EL (cell line): ENCODE measurements at places on chromosomes 12 and 14.

DNA sequence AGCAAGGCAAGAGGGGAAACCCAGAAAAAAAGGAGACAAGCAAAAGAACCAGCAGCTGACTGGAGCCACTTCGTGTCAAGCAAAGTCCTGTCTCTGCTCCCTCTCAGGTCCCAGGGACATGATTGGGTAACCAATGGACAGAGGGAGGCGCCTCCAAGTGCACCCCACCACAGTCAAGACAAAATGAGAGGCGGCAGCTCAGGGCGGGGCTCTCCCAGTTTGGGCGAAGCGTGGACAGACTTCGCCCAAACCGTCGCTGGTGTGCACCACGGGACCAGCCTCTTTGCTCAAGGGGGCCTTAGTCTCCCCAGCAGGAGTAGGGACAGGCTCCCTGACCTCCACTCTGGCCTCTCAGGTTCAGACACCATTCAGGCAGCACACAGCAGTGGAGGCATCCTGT is 1.5 kb upstream of the BEGAIN start:
- DNase-seq: no peak

DNA sequence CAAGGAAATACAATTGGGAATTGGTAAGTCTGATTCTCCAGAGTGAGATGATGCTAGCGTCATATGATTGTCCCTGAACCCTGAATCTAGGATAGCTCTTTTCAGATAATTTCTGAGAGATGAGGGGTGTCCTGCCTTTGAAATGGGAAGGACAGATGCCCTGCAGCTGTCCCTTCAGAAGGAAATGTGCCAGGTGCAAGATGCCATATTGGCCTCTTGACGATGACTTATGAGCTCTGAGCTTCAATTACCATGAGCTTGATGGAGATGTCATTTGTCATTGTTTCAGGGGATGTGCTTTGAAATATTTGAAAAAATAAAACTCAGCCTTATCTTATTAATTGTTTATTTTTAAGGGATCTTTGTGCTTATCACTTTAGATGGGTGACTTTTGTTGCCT is 185.1 kb downstream of the DACT1 start:
- no peak for DNase-seq

- no peak for DNase-seq
Observed at GRCh38 chr14:105578070-105578469, 51.7 kb downstream of the TMEM121 start.

DNA sequence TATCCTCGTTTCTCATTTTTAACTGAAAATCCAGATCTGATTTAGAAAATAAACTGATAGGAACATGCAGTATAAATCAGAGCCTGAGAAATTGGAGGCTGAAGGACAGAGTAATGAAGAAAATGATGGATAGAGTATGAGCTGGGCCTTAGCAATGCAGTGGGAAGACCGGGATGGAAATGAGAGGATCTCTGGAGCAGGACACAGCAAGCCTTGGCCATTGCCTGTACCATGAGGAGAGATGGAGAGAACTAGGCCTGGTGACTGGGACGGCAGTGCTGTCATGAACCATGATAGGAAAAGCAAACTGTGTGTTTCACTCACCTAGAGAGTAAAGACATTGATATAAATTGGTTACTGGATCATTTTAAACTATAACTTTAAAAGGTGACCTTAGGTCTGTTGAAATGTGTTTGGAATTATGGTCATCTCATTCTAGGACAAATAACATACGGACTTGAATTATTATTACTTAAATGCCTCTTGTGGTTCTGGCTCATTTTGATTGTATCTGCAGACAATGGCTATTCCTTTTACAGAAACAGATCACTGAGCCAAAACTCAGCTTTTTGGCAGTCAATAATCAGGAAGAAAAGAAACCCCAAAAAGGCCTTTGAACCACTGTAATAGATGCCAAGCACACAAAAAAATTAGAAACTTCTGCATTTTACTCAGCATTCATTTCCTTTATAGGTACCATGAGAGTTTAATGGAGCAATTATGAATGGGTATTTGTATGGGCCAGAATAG is 251.9 kb upstream of the PRKD1 start:
- DNase-seq: no peak

DNA sequence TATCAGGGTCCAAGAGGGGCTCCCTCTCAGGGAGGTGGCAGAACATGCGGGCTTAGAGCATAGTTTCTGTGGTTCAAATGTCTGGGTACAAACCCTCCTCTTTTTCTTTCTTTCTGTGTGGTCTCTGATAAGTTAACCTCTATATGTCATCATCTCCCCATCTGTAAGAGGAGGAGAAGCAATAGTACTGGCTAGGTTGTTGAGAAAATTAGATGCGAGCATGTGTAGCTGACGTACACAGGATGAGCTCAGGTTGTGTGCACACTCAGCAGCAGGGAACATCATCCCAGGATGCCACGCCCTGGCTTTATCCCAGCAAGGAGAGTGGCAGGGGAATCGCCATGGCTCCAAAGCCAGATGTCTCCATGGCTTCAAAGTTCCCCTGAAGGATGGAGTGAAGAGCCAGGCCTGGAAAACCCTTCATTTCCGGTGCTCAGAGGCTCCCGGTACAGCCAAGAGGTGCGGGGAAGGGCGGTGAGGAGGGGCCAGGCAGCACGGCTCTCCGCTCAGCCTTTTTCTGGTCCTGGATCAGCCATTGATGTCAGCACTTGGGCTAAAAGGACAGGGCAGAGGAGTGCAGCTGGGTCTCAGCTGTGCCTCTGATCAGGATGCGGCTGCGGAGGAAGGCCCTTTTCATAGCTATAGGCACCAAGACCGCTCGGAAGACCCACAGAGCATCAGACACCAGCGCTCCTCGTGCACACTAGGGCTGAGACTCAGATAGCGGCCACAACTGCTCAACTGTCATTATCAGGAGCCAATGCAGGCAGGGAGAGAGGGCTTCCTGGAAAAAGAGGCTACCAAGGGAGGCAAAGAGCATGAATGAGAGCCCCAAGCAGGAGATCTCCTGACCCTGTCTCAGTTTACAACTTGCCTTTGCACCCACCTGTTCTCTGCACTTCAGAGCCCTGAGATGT is 41.5 kb downstream of the ARL6IP4 start:
- DNase-seq: no peak

- no peak for DNase-seq
Observed at GRCh38 chr12:9143929-9144729, 28.4 kb upstream of the A2M start.

DNA sequence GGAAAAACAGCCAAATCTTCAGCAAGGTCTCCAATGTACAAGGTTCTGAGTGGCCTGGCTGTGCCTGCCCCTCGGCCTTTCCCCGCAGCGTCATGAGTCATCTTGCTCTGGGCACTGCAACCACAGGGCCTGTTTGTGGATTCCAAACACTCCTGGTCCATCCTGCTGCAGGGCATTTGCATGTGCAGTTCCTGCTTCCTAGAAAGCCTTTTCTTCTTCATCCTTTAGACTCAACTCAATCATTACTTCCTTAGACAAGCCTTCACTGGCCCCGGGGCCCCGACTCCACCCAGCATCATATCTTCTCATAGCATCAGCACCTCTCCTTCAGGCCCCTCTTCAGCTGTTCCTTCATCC is 101.8 kb upstream of the EGLN3 start:
- peak; percentile 83 for DNase-seq

DNA sequence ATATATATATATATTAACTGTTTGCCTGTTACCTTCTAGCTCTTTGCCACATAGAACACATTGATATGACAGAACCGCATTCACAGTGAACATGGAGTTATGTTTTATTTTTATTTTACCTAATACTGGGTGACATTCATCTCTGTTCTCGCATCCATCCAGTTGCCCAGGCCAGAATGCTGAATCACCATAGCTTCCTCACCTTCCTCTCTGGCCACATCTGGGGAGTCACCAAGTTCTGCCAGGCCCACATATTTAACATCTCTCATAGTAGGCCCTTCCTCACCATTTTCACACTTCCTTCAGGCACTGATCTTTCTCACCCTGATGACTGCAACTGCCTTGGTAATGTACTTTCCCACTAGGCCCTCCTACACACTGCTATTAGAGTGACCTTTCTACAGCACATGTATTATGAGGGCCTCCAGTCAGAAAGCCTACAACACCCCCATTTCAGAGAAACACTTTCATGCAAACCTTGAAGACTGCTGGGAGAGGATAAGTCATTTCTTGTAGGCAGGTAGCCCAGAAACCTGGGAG is 106.8 kb downstream of the LGR5 start:
- DNase-seq: no peak

GRCh38 chr14:39582028-39582654 is 149.9 kb upstream of the FBXO33 start:
- DNase-seq: no peak

GRCh38 chr12:104547235-104547634 is 90.5 kb downstream of the CHST11 start:
- DNase-seq: no peak
